Adrenal gland (tissue), 19 donors: ENCODE measurements at places on chromosomes 3 and 15. TPM values are rescaled to one million over a fixed set of nuclear protein-coding genes. Genes with fewer than 3 reads are reported as not detected.
A peak's percentile ranks its signal among the peaks of the same experiment; 100 is the strongest.

Gene TMEM44
- polyA plus RNA-seq, result 15.6 TPM

DNA sequence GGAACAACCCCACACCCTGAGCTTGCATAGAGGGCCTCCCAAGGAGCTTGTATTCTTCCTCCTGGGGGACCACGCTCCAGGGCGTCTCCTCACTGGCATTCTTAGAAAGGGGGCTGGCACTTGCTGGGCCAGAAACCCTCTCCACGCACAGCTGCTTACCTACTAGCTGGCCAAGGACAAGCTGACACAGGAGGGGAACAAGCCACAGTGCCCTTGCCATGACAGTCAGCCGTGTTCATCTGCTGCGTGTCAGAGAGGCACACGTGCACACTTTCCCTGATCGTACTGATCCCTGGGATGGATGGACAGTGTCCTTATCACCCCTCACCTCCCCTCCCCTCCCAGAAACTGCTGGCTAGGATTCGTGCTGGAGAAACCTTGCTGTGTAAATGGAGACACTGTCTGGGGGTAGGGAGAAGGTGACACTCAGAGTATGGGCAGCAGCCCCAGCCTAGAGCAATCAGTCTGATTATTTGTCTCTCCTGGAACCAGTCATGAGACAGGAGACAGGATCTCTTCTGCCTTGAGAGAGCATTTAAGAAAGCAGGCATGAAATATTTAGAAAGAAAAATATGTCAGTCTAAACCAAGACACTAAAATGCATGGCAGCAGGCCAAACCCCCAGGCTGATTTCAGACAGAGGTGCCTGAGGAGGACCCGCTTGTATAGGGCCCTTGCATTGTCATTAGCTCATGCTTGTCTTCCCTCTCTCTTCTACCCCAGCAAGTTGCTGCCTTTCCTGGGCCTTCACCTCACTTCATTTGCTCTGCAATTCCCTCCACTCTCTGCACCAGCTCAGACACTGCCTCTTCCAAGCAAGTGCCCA is 311.8 kb upstream of the TRIM42 start:
- H3K27ac ChIP-seq, result no peak overlapping the region
- H3K27me3 ChIP-seq, result no peaks in the 10 kb centered on the region
- no peak for DNase-seq

Gene CCDC9B
- 30.4 TPM for polyA plus RNA-seq

Gene DPP8
- 5.7 TPM for polyA plus RNA-seq

DNA sequence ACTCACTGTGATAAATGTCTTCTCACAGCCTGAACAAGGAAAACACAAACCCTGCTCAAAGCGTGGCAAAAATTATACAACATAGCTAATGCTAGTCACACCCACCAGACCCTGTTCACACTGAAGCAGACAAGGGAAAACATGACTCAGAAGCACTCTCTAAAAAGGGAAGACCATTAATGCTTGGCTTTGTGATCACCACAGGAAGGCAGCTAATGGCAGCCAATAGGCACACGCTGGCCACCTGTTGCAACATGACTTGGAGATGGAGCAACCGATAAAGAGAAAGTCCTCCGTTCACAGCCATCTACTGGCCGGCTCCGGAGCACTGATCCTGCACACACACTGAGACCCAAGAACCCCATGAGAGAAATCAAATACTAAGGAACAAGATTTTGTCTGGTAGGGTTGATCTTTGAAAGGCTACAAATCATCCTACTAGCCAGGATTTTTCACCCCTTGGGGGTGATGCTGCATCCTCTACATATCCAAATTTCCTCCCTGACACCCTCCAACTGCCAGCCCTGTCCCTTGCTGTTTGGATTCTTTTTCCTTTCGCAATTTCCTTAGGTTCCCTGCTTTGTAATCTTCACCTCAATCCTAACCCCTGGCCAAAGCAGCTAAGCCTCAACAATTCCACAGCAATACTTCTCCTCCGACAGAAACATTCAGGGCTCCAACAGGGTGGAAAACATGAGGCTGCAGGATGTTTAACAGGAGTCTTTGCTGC is 3.2 kb downstream of the ZXDC start:
- H3K27me3 ChIP-seq, result no peaks in the 10 kb centered on the region
- DNase-seq, result peak; percentile 93
- H3K27ac ChIP-seq, result peak overlapping the region; percentile 57
- no peaks in the 10 kb centered on the region for H3K36me3 ChIP-seq

GRCh38 chr15:34799149-34800101 is 4.1 kb upstream of the ACTC1 start:
- H3K4me3 ChIP-seq, result no peak overlapping the region
- H3K27me3 ChIP-seq, result peaks cover 6% of the 10 kb centered on the region
- DNase-seq, result peak; percentile 88
- peak overlapping the region; percentile 28 for H3K27ac ChIP-seq
- H3K36me3 ChIP-seq, result no peaks in the 10 kb centered on the region

DNA sequence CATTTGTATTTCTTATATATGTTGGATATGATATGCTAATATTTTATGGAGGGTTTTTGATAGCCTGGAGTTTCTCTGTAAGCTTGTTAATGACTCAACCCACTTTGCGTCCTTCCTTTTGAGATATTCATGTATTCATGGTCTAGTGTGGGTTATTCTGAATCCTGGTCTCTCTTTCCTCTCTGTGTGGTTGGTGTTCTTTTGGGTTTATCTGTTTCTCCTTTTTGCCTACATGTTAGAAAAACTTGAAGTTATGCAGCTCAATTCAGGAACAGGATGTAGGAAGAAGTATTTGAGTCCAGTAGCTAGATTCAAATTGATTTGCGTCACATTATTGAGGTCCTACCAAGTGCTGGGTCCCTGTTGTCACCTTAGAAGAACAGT is 28.1 kb downstream of the CMTM7 start:
- no peak for DNase-seq
- H3K27ac ChIP-seq, result no peak overlapping the region
- H3K4me3 ChIP-seq, result no peak overlapping the region
- H3K4me1 ChIP-seq, result peaks cover 31% of the 10 kb centered on the region

Gene PCNP
- 146 TPM for polyA plus RNA-seq

Gene CCRL2
- polyA plus RNA-seq, result 6.8 TPM

Gene AGBL1
- 0.04 TPM for polyA plus RNA-seq

DNA sequence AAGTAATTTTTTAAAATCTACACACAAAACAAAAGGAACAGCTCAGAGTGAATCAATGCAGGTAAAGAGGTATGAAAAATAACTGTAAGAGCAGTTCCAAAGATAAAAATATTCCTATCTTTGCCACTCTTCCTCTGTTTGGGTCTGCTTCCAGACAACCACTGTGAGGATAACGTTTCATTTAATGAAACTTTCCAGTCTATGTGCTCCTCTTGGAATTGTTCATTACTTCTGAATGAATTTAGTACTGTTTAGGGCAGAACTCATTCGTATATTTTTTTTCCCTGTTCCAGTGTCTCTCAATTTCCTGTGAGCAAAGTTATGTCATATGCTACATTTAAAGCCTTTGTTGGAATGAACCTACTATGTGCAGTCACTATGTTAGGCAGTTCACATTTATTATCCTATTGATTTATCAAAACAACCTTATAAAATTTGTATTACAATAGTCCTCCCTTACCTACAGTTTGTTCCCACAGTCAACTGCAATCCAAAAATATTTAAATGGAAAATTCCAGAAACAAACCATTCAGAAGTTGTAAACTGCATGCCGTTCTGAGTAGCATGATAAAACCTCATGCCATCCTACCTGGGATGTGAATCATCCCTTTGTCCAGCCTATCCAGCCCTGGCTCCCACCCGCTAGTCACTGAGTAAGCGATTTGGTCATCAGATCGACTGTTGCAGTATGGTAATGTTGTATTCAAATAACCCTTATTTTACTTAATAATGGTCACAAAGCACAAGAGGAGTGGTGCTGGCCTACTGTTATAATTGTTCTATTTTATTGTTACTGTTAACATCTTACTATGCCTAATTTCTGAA is 98.1 kb downstream of the TMCC1 start:
- peaks cover 24% of the 10 kb centered on the region for H3K4me1 ChIP-seq
- no peak overlapping the region for H3K27ac ChIP-seq
- no peaks in the 10 kb centered on the region for H3K36me3 ChIP-seq
- no peaks in the 10 kb centered on the region for H3K27me3 ChIP-seq
- no peak for DNase-seq

Gene KLHL6
- 1.2 TPM for polyA plus RNA-seq
